ENCODE measurements at places on chromosomes 11 and 22.
A peak's percentile ranks its signal among the peaks of the same experiment; 100 is the strongest.

GRCh38 chr11:12235947-12236743 is 125.8 kb downstream of the MICAL2 start:
- no peak for DNase-seq

GRCh38 chr11:35419830-35420333 is 524 bp upstream of the SLC1A2 start:
- no peak for DNase-seq

DNA sequence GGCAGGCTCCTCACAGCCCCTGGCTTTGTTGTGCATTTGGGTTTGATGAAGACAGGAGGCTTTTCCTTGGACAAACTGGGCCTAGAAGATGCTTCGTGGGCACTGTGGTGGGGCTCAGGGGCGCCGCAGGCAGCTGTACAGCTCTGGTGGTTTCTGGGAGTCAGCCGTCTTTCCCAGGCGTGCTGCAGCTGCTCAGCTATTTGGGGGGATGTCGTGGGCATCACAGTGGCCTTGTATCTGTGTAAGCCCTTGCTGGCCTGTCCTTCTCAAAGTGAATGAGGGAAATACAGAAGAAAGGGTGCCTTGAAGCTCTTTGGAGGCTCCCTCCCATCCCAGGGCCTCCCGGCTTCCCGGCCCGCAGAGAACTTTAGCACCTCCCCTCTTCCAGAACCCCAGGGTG is 89.5 kb downstream of the TBC1D22A start:
- DNase-seq, result no peak

DNA sequence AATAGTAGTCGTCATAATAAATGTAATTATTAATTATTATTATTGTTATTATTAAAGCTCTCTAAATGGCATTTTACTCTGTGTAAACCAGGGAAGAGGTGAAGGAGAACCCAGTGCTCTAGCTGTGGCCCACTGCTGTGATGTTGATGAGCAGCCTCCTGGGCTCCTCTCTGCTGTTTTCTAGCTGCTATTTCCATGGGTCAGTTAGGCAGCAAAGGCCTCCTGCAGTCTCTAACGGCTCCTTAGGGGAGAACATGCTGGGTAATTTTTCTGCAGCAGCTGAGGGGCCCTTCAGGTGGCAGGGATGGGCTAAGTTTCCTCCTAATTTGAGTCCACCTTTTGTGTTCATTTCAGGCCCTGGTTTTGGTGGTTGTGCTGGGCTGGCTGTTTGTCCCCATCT is 24.6 kb downstream of the SLC5A1 start:
- DNase-seq, result no peak

DNA sequence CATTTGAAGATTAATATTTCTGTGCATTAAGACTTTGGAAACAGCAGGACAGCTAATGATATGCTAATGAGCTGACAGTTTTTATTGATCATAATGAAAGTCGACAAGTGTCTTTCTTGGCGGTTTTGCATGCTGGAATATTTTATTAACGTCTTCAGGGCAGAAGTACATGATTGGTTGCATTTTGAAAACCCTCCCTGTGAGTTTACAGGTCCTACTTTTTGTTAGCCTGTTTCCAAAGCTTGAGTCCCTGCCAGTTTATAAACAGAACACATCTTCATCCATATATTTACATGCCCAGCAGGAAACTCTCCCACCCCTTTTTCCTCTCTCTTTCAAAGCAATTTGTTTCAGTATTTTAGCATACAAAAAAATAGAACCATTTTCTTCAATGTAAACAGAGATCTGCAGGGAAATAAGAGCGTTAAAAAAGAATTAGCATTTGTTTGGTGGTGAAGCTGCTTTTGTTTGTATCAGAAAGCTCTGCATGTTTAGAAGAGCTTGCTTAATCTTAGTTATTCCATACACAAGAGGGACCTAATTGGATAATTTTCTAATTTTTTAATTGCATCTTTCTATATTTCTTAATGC is 243.6 kb downstream of the NELL1 start:
- DNase-seq, result no peak

DNA sequence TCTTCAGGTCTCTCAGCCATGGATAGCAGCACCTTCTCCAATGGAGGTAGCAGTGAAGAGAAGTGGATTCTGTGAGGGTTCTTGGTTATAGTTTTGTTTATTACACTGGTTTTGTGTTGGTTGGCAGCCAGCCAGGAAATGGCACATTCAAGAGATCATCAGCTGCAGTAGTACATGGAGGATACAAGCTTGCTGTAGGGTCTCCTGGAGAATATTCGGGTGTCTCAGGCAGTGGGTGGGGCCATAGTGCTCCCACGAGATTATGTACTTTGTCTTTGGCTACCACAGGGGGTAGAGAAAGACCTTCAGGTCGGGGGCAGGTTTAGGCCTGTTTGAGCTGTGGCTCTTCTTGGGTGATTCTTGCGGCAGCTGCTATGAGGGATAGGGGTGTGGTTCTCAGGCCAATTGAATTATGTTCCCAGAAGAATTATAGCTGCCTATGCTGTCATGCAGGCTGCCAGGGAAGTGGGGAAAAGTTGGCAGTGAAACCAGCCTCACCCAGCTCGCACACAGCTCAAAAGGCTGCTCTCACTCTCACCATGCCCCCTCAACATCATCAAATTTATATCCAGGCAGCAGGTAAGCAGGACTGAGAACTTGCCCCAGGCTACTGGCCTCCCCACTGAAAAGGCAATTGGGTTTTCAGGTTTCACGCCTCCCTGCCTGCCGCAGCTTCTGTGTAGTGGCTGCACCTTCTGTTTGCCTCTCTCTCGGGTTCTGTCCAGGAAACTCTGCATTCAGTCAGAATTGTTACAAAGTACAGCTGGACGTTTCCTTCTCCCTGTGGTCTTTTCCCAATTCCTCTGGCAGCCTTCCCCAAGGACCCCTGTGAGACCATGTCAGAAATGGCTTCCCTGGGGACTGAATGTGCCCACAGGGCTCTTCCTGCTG is 435.5 kb downstream of the LUZP2 start:
- no peak for DNase-seq

DNA sequence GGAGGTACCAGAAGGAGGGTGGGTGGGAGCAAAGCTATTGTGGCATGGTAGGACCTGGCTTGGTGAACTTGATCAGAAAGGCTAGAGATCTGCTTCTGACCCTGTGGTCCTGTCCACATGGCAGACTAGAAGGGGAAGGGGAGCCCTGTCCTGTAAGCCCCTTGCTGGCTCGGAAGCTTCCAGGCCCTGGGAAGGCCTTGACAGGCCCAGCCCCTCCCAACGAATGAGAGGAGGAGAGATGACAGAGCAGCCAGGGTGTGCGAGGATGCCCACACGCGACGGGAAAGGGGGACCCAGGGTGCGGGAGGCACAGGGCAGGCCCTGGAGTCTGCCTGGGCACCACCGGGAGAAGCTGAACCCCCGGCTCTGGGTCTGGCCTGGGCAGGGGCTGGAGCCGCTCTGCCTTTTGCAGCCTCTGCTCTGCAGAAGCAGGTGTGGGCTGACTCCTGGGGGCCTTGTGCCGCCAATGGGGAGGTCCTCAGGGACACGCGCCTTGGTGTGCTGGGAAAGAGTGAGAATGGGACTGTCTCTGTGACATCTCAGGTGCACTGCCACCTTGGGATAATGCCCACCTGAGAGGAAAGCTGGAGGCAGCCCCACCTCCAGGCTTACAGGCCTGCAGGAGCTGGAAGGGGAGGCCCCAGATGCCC is 1447.5 kb downstream of the BRD1 start:
- DNase-seq, result no peak

DNA sequence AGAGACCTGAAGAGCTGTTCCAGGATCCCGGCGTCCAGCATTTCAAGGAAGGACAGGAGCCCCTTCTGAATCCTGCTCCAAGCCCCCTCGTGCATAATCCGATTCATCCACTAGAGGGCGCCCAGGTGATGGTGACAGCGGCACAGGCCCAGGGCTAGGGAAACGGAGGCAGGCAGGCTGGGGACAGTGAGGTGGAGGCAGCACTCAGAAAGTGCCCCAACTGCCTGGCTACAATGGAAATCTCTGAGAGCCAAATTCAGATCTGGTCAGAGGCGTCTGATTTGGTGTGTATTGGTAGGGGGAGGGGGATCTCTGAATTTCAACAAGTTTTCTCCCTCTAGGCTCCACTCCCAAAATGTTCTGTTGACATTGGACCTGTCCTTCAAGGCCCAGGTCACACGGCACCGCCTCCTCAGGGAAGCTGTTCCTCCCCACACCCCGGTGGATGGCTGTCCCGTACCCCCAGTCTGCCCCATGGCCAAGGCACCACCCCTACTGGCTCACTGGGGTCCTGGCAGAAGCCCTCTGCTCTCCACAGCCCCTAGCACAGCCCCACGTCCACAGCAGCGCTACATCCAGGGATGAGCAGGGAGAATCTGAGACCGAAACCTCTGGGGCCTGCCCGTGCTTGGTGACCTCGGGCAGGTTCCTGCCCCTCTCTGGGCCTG is 142.9 kb downstream of the CRYBB2 start:
- peak; percentile 36 for DNase-seq

GRCh38 chr22:35475545-35475944 is 65.1 kb upstream of the RASD2 start:
- no peak for DNase-seq

- DNase-seq, result no peak
Observed at GRCh38 chr11:68667511-68668500, 16.5 kb upstream of the GAL start.

GRCh38 chr11:64556044-64556720 is 34.8 kb upstream of the SLC22A12 start:
- no peak for DNase-seq

DNA sequence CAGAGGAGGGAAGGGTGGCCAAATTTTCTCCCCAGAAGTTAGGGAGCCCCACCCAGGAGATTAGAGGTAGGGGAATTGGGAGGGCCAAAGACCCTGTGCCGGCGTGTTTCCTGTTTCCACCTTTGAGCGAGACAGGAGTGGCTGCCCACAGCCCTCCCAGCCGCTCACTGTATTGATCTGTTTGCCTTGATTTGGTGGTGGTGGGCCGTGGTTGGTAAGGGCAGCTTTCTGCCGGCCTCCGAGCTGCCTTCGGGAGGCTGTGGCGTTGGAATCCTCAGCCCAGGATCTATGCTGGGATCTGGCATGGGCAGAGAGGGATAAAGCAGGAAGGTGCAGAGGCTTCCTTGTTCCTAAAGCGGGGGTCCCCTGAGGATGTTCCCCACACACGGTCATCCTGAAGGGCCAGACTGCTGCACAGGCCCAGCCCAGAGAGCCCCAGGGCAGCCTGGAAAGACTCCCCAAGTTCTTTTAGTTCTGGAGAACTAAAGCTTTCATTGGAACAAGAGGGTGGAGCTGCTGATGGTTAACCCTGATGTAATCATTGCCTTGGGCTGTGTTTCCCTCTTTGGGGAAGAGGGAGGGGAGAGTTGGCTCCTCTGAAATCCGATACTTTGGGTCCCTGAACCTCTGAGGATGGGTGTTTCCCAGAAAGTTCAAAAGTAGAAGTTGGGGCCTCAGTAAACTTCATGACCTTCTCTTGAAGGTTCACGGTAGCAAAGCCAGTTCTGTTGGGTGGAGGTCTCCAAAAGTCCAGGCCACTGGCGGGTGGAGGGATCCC is 7.2 kb downstream of the FAM83F start:
- DNase-seq, result no peak

DNA sequence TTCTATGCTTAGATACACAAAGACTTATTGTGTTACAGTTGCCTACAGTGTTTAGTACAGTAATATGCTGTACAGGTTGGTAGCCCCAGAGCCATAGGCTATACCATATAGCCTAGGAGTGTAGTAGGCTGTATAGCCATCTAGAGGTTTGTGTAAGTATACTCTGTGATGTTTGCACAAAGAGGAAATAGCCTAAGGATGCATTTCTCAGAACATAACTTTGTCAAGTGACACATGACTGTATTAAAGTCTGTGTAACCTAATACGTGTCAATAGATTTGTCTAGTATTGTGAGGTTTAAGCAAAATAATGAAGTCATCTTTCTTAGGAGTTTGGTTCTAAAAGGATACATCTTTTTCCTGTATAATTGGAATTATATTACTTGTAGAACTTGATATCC is 5.5 kb downstream of the ZC3H12C start:
- no peak for DNase-seq

- no peak for DNase-seq
Observed at GRCh38 chr11:116111546-116111945, 607.3 kb upstream of the CADM1 start.

DNA sequence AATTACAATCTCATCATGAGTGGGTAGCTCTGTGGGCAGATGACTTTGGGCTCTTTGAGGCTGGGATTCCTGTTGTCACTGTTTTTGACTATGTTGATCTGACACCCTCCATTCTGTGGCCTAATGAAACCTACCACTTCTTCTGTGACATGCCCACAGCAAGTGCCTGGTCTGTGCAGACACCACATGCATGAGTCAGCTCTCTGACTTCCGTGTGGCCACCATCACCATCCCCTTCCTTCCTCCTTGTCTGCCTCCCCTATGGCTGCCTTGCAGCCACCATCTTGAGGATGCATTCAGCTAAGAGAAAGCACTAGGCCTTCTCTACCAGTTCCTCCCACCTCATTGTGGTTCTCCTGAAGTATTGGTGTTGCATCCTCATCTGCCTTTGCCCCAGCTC is 15.3 kb upstream of the OR10V1 start:
- no peak for DNase-seq

GRCh38 chr11:119389611-119390254 is 8.2 kb upstream of the USP2 start:
- no peak for DNase-seq

GRCh38 chr11:124748481-124749343 is 3.3 kb downstream of the VSIG2 start:
- DNase-seq, result no peak

GRCh38 chr11:12005476-12005875 is 3.0 kb downstream of the DKK3 start:
- no peak for DNase-seq

DNA sequence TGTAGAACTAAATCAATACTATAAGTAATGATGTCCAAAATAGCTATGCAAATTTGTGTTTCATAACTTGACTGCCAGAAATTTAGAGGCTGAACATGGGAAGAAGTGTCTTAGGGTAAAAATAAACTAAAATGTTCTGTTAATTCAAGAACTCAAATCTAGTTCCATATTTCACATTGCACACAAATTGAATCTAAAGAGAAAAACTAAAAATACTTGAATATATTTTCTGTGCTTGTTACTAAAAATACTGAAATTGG is 43.5 kb downstream of the FANCF start:
- DNase-seq, result no peak

- DNase-seq, result peak; percentile 33
Observed at GRCh38 chr11:60951904-60952741, at the start of gene SLC15A3. Gene SLC15A3 (minus strand): TSS chr11:60952176. CDS start chr11:60951551, 625 bp downstream.

DNA sequence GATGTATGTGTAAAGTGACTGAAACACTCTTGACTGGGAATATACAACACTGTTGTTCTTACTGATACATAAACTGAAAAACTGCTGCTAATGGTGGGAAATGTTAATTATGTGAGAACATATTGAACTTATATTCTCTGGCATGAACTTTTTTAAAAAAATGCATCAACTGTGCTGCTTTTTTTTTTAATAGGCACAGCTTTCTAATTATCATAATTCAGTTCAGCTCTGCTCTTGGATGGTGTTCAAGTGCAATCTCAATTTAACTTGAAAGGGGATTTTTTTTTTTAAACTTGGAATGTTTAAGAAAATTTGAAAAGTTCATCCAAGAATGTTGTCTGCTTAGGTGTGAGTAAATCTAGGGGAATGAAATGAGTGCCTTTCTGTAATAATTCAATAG is 5.2 kb downstream of the TEAD1 start:
- no peak for DNase-seq
